ENCODE measurements at places on chromosomes 2 and 18.
A peak's percentile ranks its signal among the peaks of the same experiment; 100 is the strongest.

DNA sequence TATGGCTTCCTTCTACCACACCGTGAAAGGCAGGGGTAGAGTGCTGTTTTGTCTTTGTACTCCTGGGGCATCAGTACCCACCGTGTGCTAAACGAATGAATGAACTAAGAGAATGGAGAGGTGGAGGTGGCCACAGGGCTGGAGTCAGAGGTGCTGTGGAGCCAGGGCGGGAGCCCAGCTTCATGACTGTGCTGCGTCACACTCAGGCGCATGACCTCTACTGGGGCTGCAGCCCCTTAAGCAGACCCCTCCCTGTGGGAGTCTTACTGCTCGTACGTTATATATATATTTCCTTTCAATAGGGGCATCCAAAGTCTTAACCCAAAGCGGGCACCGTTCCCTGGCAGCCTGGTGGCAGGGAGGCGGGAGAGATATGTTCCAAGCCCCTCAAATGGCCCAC lies 18.0 kb upstream of the LBH start:
- no peak for DNase-seq

DNA sequence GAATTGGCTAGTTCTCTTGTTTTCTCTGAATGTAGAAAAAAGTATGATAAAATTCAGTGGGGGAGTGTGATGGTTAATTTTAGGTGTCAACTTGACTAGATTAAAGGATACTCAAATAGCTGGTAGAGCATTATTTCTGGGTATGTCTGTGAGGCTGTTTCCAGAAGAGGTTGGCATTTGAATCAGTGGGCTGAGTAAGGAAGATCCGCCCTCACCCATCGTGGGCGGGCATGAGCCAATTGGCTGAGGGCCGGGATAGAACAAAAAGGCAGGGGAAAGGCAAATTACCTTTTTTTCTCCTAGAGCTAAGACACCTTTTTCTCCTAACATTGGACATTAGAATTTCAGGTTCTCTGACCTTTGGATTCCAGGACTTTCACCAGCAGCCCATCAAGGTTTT lies 667.6 kb upstream of the SLC8A1 start:
- DNase-seq, result no peak

- DNase-seq, result no peak
Measured at GRCh38 chr2:45014016-45014702, 4.9 kb upstream of the SIX2 start.

GRCh38 chr2:140876015-140876414 lies 1254.8 kb downstream of the LRP1B start:
- no peak for DNase-seq

DNA sequence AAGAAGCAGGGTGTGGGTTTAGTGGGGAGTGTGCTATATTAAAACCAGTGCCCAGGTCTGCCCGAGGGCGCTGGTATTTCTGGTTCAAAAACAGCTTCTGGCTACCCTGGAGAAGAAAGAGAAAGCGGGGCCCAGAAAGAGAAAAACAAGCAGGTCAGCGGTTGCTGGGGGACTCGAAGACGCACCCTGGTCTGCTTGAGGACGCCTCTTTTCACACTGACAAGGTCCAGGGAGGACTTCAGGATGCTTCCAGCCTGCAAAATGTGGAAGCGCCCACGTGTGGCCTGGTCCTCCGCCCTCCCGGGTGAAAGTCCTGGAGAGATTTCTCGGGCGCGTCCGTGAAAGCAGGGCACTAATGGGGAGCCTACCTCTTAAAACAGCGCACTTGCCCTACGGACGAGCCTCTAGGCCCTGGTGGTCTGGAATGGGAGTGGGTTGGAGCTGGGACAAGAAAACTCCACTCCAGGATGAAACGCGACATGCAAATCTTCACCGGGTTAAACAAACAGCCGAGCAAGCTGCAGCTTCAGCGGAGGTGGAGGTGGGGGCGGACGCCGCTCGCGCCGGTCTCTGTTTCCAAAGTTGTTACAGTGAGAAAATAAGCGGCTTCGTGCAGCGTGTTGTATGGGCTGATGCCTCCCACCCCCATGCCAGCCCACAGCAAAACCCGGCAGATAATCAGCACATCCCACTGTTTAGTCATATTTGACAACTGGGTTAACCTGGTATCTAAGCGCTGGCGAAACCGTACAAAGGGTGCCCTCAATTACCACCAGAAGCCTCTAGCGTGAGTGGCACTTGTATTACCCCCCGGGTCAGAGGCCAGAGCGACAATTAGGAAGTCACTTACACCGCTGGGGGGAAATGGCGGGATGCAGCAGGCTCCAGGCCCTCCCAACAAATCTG lies 1.1 kb upstream of the SP9 start:
- no peak for DNase-seq

DNA sequence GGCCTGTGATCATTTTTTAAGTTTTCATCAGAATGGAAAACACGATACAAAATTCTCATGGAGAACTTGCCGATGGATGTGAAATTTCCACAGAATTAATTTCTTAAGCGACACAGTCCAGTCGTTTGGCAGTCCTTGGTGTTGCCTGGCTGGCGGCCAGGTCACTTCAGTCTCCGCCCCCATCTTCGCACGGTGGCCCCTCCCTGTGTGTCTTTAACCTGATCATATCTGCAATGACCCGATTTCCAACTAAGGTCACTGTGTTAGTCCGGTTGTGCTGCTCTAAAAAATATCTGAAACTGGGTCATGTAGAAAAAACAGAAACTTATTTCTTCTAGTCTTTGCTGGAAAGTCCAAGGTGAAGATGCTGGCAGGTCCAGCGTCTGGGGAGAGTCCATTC lies 44.5 kb upstream of the COPS8 start:
- DNase-seq, result no peak

DNA sequence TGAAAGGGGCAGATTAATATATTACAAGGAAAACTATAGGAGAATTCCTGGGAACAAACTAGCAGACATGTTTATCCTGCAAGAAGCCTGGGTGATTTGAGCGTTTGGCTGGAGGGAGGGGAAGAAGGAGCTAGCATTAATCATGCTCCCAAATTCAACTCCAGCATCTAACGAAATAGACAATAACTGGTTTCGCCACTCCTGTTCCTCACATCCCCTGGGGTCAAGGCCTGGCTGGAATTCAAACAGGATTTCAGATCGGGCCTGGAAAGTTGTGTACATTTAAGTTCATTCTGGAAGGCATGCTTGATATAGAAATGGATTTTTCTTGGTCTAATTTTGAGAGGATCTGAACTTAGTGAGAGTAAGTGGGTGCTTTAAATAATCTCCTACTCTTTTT lies 126.1 kb upstream of the CTAGE1 start:
- no peak for DNase-seq

GRCh38 chr2:95034221-95034620 lies 8.7 kb downstream of the MAL start:
- no peak for DNase-seq

GRCh38 chr2:46269544-46270273 lies 27.5 kb upstream of the EPAS1 start:
- no peak for DNase-seq

GRCh38 chr18:61569176-61569892 lies 236.1 kb downstream of the CDH20 start:
- no peak for DNase-seq

DNA sequence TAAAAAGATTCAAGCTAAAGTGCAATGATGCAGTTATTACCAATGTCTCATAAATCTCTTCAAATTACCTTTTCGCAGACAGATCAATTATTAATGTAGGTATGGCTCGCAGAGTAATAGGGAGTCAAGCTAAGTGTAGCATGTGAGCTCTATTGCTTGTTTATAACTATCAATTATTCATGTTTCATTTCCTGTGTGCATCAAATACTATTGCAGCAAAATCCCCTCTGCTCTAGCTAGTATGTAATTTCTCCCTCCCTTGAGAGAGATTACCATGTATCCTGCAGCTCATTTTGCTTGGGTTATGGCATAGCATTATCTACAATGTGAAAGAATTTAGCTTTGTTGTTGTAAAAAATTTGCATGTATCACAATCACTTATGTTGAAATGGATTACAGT lies 65.6 kb upstream of the SCN1A start:
- no peak for DNase-seq

DNA sequence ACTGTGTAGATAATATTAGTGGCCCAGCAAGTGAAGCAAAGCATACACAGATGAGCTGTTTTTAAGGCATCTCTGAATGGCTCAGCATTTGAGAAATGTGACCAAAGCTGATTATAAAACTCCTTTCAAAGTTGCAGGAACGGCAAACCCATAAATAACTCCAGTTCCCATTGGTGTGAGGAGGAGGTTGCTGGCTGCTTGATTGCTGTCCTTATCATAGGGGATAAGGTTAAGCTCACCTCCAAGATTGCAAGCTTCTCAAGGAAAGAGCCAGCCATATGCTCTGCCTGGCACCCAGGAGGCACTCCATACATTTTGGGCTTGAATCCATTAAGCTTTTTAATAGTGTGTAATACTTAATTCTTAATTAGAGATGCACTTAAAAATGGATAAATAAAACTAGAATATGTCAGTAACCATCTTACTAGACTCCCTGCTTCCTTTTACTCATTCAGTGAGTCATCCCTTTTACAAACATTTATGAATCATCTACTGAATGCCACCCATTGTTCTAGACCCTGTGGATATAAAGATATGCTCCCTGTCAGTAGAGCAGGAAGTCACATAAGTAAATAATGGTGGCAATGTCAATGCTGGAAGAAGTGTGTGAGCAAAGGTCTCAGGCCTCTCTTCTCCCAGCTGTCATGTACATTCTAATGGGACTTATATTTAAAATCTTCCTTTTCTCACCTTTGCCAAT lies 99.3 kb downstream of the SPATS2L start:
- peak; percentile 77 for DNase-seq

- no peak for DNase-seq
Measured at GRCh38 chr18:79483971-79484491, 88.3 kb downstream of the NFATC1 start.
